ENCODE measurements at places on chromosomes 5 and 9.

DNA sequence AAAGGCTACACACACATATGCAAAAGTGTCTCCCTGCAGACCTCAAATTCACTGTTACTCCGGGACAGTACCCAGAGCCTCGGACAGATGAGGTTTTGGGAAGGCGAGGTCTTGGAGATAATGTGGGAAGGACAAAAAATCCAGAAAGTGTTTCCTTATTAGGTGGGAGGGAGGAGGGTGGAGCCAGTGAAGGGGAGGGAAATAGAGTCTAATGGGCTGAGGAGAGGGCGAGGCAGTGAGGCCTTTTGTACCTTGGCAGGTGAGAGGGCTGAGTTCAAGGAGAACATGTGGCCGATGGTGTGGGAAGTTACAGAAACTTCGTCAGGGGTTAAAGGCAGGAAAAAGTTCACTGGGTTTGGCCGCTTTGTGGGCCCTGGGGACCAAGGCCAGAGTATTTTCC is 22.1 kb upstream of the TMEM174 start:
- no peaks in the 10 kb centered on the region for H3K27me3 ChIP-seq
- no peak overlapping the region for H3K27ac ChIP-seq
- no peak for DNase-seq
- peaks cover 7% of the 10 kb centered on the region for H3K4me1 ChIP-seq
- no peaks in the 10 kb centered on the region for H3K36me3 ChIP-seq

- H3K27ac ChIP-seq: no peak overlapping the region
- H3K4me3 ChIP-seq: no peak overlapping the region
- no peaks in the 10 kb centered on the region for H3K4me1 ChIP-seq
- no peaks in the 10 kb centered on the region for H3K36me3 ChIP-seq
- DNase-seq: no peak
- H3K27me3 ChIP-seq: no peaks in the 10 kb centered on the region
These were observed 43.8 kb upstream of the GFPT2 start for GRCh38 chr5:180396926-180397325.

- H3K27me3 ChIP-seq: no peaks in the 10 kb centered on the region
- H3K27ac ChIP-seq: no peak overlapping the region
- H3K4me1 ChIP-seq: no peaks in the 10 kb centered on the region
These were observed 19.1 kb upstream of the ZFAND5 start for GRCh38 chr9:72383978-72384709.

DNA sequence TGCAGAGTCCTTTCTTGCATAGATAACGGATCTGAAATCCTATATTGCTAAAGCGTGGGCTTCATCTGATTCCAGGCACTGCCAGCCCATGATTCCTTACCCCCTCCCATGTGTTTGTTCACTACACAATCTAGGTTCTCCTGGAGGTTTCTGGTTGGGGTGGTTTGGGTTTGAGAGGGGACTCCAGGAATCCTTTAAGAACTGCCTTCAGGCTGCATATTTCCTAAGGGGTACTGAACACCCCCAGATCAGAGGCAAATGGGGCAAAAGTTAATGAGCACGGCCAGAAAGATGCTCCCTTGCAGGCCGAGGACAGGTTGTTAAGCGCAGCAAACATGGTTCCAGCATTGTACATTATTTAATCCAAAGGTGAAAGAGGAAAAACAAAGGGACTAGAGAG is 9.9 kb downstream of the NR2F1 start:
- DNase-seq: no peak
- H3K4me3 ChIP-seq: no peak overlapping the region
- H3K27me3 ChIP-seq: peaks cover 75% of the 10 kb centered on the region

All from trophoblast cell (in vitro differentiated cells and primary cell).